ENCODE measurements at places on chromosomes 5 and 9.

GRCh38 chr5:83711982-83712601, 8.6 kb downstream of the HAPLN1 start:
- DNase-seq, result no peak

GRCh38 chr5:116115163-116115562, 30.3 kb downstream of the COMMD10 start:
- DNase-seq, result no peak

DNA sequence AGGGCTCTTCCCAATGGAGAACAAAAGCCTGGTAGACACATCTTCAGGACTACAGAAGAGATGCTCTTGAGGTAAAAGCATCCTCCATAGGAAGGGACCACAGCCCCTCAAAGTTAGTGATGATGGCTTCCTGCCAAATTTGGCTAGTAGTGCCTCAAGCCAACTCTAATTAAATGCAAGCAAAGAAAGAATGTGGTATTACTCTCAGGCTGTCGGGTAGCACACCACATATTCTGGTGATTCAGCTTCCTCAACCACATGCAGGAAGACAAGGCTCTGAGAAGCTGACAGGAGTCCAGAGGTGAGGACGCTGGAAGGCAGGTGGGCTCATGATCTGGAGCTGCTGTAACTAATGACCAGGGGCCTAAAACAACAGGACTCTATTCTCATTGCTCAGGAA, 37.2 kb upstream of the S1PR3 start:
- no peak for DNase-seq

DNA sequence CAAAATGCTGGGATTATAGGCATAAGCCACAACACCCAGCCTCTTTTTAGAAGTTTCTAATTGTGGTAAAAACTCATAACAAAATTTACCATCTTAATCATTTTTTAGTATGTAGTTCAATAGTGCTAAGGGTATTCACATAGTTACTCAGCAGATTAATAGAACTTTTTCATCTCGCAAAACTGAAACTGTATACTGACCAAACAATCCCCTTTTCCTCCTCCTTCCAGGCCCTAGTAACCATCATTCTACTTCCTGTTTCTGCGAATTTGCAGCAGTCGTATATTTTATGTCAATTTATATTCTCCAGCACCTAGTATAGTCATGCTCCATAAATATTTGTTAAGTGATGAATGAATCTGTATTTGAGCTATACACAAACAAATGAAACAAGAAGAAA, 86.3 kb upstream of the ERBIN start:
- DNase-seq, result no peak

- no peak for DNase-seq
These were observed 301.7 kb downstream of the MARCHF11 start for GRCh38 chr5:15877914-15878313.

- DNase-seq, result no peak
These were observed 7.0 kb downstream of the STOM start for GRCh38 chr9:121362813-121363621.

DNA sequence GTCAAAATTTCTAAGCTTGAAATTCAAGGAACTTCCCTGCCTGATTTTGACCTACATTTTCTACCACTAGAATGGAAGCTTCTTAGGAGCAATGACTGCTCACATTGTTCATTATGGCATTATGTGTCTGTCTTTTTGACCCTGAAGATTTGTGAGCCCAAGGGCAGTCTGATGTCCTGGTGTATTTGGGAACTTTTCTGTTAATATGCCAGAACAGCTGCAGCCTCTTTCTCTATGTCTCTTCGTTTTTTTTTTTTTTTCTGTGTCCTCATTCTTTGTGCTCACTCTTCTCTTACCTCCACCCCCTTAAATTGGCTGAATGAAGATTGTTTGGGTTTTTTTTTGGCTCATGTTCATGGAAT, 34.8 kb upstream of the TMC1 start:
- DNase-seq, result no peak

DNA sequence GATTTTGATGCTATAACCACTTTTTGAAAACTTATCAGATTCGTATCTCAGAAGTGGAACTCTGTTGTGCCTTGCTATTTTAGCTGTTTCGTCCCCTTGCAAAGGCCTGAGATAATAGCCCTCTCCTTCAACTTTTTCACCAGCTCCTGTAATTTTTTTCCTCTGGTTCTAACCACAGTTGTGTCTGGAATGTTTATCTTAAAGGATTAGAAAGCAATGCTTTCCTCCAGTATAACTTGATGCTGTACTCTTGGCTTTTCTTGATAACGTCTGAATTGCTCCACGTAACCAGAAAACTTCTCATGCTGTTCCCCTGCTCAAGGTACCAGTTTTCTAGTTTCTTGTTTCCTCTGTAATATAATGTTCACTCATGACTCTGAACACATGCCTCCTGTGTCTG, 209.4 kb downstream of the DTWD2 start:
- no peak for DNase-seq

DNA sequence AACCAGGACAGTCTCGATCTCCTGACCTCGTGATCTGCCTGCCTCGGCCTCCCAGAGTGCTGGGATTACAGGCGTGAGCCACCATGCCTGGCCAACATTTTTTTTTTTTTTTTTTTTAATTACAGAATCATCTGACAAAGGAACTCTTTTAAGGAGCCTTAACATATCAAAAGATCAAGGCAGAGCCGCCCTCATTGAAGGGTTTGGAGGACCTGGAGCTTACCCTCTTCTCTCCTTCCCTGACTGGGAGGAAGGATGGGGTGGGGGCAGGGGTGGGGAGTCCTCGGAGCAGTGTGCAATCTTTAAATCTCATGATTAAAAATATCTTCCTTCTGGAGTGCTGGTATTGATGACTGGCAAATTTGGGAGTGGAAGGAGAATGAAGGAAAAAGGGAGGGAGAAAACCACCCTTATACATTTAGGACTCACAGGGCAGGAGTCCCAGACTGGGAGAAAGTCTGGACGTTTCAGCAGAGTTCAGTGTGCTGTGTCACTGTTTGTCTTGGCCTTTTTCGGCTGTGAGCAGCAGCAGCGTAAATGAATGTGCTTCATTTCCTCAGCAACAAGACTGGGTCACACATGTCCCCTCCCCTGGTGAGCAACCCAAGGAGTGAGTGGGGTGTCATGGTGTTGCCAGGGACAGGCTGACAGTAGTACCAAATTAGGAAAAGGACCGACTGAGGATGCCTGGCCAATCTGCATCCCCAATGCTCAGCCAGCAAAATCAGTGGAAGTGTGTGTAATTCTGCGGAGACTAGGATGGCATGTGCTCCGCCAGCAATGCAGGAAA, 115.3 kb upstream of the BNC2 start:
- DNase-seq, result no peak

- DNase-seq, result no peak
These were observed 509.7 kb downstream of the PSAT1 start for GRCh38 chr9:78806492-78807160.

- DNase-seq, result no peak
These were observed 96.6 kb downstream of the DPYSL3 start for GRCh38 chr5:147413266-147413665.

- DNase-seq, result no peak
These were observed 198.1 kb upstream of the TRPC7 start for GRCh38 chr5:136563489-136563888.

DNA sequence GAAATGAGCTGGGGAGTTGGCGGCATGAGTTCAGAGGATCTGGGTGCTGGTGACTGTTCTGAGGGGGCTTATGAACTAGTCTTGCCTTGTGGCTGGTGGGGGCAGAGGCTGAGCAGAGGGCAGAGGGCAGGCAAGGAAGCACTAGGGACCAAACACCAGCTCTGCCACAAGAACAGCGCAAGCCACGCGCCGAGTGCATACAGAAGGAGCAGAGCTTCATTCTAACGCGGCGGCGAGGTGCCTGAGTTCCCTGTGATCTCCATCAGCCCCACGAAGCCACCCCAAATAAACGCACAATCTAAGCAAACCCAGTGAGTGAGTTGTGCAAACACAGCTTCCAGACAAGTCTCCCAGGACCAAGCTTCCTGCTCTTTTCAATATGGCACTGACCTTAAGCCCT, 110.6 kb upstream of the ALDH1B1 start:
- no peak for DNase-seq

- DNase-seq, result no peak
These were observed 42.2 kb downstream of the PRLR start for GRCh38 chr5:35188031-35188457.

- no peak for DNase-seq
These were observed 1029.6 kb downstream of the CDH12 start for GRCh38 chr5:21823588-21823987.

GRCh38 chr9:129072171-129072570, 8.7 kb upstream of the DOLPP1 start:
- DNase-seq, result no peak

GRCh38 chr9:73805853-73806458, 654.3 kb downstream of the ANXA1 start:
- DNase-seq, result no peak

DNA sequence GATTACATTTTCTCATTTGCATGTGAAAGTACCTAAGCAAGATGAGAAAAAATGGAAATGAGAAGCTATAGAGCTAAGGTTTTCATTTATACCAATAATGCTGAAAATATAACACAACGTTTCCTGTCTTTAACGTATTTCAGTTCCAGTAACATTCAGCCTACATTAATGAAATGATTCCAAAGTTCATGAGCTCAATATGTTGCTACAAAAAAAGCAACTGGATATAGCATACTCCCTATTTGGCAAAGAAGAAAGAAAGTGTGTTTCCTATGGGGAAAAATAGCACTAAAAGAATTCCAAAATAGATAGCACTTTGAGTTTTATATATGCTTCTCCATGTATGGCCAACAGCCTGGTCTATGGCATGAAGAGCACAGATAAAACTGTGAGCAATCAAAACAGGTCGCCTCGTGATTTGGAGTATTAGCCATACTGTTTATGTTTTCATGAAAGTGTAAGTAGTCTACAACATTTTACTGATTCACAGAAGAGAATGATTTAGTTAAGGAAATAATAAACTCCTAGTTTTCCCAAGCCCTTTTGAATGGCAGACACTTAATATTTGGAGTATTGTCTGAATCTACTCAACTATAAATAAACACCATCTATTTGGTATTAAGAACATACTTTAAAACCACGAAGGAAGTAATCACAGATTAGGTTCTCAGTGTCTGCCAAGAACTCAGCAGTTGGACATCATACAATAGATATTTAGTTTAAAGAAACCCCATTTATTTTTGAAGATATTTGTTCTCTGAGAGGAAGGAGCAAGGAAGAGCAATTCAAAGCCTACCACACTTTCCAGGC, 258.7 kb upstream of the RASA1 start:
- DNase-seq, result no peak

DNA sequence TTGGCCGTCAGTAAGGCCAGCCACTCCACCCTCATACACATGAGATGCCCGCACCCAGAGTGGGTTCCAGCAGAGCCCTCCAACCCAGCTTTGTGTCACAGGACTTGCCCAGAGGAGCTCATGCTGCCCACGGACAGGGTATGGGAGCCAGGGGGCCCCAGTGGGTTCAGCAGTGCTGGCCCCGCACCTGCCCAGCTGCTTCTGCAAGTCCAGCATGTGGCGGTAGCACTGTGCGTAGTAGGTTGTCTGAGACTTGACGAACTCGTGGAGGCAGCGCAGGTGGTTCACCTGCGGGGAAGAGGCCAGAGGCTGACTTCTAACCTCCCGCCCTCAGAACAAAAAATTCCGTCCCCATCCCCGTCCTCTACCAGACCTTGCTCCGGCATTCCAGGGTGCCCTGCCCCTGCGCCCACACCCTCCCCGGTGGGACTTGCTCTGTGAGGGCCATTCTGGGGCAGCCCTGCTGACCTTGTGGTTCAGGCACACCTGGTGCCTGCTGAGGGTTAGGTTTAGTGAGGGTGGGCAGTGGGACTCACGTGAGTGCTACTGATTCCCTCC, 18.5 kb downstream of the SH3GLB2 start:
- DNase-seq, result no peak

- DNase-seq, result no peak
These were observed 90.3 kb downstream of the ZNF474 start for GRCh38 chr5:122219436-122220166.

DNA sequence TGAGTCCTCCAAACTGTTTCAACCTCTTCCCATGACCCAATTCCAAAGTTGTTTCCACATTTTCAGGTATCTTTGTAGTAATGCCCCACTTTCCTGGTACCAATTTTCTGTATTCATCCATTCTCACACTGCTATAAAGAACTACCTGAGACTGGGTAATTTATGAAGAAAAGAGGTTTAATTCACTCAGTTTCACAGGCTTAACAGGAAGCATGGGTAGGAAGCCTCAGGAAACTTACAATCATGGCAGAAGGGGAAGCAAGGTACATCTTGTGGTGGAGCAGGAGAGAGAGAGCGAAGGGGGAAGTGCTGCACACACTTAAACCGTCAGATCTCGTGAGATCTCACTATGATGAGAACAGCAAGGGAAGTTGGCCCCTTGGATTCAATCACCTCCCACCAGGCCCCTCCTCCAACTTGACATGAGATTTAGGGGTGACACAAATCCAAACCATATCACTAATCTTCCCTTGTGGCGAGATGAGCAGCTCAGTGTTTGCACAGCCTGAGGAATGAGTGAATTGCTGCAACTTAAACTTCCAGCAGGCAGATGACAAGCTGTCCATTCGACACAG, 42.9 kb downstream of the TRIP13 start:
- DNase-seq, result no peak

DNA sequence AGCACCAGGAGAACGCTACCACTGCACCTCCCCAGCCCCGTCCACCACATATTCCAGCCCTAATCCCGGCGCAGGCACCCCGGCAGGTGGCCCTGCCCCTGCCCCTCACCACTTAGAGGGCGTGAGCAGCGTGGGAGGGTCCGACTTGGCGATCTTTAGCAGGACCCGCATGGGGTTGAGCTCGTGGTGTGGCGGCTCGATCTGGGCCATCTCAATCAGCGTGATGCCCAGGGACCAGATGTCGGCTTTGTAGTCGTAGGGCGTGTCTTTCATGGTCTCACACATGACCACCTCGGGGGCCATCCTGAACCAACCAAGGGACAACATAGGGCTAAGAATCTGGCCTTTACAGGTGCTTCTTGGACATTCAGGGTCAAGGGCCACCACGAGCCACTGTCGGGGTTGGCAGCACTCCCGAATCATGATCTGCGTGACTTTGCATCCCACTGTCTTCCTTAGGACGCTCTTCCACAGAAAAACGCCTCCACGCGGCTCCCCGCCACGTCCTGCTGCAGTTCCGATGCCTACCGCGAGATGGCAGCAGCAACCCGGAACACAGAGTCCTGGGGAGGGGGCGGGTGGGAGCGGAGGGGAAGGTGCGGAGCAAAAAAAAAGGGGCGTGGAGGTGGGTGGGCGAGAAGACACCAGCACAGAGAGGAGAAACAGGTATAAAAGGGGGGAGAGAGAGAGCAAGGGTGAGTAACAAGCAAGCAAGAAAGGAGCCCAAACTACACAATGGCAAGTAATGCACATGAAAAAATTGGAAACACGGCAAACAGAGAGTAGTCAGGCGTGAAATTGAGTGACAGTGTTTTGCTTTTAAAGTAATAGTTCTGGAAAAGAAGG, 81.3 kb downstream of the STK10 start:
- no peak for DNase-seq
